Smooth muscle cell of the brain vasculature (primary cell): ENCODE measurements at places on chromosomes 5 and 9.

DNA sequence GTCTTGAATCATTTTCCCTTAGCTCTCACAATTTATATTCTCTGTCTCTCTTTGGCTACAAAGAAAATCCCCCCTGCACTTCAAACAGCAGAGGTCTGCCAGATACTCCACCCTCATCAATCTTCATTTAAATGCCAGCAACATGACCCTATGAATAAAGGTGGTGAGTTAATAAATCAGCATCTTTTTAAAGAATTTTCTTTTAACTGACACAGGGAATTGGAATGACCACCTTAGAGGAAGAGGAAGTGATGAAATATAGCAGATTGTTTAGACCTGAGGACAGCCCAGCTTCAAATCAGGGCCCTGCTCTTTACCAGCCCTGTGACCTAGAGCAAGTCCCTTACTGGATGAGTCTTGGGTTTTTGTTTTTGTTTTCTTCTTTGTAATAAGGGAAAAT is 223.1 kb upstream of the PAPPA start:
- no peak for DNase-seq

DNA sequence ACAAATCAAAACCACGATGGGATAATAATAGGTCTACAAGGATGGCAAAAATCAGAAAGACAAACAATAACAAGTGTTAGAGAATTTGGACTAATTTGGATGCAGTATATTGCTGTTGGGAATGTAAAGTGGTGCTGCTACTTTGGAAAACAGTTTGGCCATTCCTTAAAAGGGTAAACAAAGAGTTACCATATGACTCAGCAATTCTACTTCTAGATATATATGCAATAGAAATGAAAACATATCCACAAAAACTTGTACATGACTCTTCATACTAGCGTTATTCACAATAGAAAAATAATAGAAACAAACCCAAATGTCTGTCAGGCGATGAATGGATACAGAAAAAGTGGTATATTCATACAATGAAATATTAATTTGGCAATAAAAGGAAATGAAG is 58.3 kb downstream of the JAK2 start:
- no peak for DNase-seq

DNA sequence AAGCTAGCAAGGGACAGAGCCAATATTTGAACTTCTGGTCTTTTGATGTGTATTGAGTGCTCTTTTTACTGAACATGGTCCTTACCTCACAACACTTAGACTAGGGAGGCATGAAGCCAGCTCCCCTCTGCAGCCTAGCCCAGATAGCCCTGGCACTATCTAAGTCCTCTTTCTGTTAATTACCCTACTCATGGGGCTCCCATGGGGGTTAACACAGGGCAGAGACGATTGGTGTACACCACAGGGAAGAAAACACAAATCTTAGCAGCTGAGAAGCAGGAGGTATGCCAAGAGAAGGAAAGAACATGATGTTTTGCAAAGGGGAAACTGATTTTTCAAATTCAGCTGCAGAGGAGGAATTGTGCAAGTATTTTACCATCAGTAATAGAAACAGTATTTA is 383.8 kb downstream of the TMEM232 start:
- no peak for DNase-seq

GRCh38 chr5:141605523-141606277 is 13.1 kb downstream of the DIAPH1 start:
- DNase-seq, result no peak
